ENCODE measurements at places on chromosomes 16 and 17.

- peak; percentile 87 for DNase-seq
Observed at GRCh38 chr17:29709866-29710519, 87.3 kb upstream of the CORO6 start.

GRCh38 chr16:47016700-47017133, 43.2 kb upstream of the DNAJA2 start:
- DNase-seq: no peak

GRCh38 chr17:74746376-74746775, 2.1 kb upstream of the NHERF1 start:
- no peak for DNase-seq

- no peak for DNase-seq
Observed at GRCh38 chr17:12459736-12460135, 206.0 kb upstream of the MYOCD start.

- no peak for DNase-seq
Observed at GRCh38 chr17:29136998-29137730, 43.0 kb downstream of the MYO18A start.

DNA sequence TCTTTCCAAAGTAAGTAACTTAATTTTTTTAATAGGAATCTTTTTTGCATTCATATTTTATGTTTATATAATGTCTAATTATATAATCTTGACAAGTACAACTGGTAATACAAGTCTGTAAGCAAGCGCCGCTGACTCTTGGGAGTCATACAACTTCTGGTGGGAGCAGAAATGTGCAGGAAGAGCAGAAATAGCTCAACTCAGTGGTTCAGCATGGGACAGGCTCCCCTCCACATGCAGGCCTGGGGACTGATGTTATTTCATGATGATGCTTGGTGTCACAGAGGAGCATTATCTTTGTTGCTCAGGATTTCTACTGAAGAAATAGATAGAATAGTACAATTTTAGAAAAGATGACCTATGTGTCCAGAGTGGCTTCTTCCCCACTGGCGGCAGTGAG, 10.7 kb downstream of the UQCRC2 start:
- no peak for DNase-seq

DNA sequence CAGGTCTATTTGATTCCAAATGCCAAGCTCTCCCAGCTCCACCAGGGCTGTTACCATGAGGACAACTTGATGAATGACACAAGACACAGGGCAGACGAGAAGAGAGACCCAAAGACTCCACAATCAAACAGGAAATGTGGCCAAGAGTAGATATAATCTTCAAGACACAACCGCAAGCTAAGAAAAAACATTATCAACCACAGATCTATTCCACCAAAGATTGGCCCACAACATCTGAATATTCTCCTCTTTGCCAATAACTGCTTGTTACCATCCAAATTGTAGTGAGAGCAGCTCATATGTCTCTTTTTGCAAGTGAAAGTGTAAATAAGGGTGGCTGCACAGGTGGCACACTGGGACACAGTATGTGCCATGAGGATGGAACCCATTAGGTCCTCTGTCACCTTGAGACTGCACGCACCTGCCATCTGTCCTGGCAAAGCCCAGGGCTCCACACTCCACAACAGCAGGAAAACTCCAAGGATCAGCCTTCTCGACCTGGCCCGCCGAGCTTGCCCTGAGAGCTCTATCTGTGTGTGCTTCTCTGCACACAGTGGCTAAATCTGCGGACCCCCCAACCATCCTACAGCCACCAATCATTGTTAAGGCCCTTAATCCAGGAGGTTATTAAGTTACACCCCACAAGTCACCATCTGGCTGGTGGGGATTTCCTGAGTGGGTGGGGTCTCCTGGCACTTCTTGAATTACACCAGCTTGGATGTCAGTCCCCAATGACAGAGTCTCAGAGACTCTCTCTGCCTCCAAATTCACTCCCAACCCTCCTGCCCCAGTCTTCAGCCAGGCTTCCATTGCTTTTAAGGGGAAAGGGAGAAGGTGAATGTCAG, 50.5 kb downstream of the DYNLRB2 start:
- DNase-seq: no peak

GRCh38 chr16:85089525-85089924, 22.7 kb downstream of the CIBAR2 start:
- peak; percentile 22 for DNase-seq

GRCh38 chr17:49031965-49032928, 35.1 kb downstream of the IGF2BP1 start:
- DNase-seq: peak; percentile 66

DNA sequence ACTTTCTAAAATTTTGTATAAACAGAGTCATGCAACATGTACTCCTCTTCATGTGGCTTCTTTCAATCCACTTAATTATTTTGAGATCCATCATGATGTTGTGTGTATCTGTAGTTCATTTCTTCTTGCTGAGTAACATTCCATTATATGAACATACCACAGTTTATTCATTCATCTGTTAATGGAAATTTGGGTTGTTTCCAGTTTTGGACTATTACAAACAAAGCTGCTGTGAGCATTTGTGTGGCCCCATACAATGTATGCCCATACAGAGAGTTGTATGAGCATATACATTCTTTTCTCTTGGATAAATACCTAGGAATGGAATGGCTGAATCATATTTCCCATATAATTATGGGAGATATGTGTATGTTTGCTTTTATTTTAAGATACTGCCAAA, 85.6 kb downstream of the CLEC16A start:
- no peak for DNase-seq

GRCh38 chr17:38942696-38943334, 17.4 kb downstream of the LASP1NB start:
- DNase-seq: no peak

DNA sequence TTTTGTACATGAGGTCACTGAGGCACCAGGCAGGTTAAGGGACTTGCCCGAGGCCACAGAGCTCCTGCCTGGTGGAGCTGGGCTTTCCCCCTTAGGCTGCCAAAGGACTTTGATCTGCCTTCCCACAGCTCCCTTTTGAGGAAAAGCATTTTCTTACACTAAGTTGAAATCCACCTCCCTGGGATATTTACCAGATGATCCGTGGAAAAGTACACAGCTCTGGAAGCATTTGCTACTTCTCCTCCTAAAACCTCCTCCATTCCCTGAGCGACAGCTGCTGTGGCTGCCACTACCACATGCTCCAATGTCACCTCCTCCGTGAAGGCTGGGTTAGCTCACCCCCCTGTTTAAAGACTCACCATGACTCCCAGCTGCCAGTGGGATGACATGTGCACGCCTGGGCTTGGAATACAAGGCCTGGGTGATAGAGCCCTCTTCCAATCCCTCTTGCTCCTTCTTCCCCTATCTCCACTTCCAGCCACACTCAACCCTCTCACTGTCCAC, 1.2 kb upstream of the MPRIP start:
- no peak for DNase-seq

GRCh38 chr17:4173781-4174180, 30.8 kb downstream of the CYB5D2 start:
- no peak for DNase-seq

GRCh38 chr16:76818606-76819181, 372.3 kb upstream of the MON1B start:
- DNase-seq: no peak

DNA sequence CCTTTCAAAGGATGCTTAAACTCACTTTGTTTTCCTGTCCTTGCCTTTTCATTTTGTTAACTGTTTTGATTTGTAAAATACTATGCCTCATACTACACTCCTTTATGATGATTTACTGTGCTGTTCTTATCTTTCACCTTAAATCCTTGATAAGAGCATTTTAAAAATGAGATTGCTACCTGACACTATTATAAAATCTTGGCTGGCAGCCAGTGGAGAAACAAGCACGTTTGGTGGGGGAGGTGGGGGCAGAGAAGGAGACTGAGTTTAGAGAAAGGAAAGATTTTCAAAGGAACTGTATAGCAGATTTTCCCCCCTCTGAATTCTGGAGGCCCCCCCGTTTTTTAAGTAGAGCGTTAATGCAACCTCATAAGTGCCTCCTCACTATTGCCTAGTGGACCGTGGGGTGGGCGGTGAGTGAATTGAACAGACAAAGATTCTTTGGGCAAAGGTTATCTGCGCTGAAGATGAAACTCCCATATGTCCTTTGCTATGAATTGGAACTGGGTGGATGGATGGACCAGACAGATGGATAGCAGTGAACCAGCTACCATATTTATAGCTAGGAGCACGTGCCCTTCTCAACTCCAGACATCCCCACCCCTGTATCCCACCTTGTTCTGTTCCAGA, 200.2 kb downstream of the CCDC182 start:
- no peak for DNase-seq

DNA sequence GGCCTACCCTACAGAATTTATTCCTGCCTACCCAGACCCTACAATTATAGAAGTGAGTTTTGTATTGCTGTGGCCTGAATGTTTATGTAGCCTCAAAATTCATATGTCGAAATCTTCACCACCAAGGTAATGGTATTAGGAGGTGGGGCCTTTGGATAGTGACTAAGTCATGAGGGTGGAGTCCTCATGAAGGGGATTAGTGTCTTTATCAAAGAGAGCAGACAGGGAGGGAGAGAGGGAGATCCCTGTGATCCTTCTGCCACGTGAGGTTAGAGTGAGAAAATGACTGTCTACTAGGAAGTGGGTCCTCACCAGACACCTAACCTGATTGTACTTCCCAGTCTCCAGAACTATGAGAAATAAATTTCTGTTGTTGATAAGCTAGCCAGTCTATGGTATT, 981 bp upstream of the DUXB start:
- DNase-seq: no peak

DNA sequence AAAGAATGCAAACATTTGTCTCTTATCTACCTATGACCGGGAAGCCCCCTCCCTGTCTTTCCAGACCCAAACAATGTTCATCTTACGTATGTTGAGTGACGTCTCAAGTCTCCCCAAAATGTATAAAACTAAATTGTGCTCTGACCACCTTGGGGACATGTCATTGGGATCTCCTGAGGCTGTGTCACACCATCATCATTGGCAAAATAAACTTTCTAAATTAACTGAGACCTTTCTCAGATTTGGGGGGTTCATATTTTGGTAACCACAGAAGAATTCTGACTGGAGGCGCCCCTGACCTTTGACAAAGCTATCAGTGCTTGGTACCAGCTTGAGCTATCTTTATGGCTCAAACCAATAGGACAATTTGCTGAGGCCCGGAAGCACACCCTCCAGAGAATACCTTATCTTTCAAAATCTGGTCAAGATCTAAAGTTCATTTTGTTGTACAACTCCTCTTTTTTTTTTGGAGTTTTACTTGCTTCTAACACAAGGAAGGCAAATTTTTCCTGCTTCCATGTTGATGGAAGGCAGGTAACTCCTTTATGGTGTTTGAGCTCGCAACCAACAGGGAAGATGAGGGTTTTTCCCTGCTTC, 2.5 kb upstream of the LDHD start:
- DNase-seq: no peak

GRCh38 chr16:67719778-67720144, 645 bp upstream of the GFOD2 start:
- DNase-seq: peak; percentile 47

DNA sequence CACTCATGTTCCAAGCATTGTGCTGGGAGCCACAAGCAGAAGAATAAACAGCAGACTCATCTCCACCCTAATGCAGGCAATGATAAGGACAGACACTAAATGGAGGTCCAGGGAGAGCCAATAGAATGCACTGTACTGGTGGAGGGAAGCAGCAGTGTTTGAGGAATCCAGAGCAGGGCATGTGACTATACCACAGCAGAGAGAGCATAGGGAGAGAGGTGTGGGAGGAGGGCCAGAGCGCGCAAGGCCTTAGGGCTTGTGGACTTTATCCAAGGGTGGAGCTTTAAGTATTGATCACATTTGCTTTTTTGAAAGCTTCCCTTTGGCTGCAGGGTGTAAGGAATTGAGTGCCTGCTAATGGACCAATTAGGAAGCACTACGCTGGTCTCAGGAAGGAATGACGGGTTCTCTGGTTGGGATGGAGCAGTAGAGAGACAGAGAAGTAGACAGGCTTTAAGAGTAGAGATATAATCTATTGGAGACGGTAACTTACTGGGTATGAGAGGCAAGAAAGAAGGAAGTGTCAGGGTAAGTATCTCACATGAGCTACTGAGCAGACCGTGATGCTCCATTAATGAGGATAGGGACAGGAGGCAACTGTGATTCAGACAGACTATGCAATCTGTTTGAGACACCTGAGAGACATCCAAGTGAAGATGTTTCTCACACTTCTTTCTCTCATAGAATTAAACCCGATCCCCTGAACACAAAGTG, 82.2 kb downstream of the MYO1D start:
- DNase-seq: no peak

GRCh38 chr17:59432657-59433056, 101.2 kb downstream of the YPEL2 start:
- no peak for DNase-seq

GRCh38 chr16:48562475-48562874, 47.5 kb downstream of the N4BP1 start:
- DNase-seq: no peak

DNA sequence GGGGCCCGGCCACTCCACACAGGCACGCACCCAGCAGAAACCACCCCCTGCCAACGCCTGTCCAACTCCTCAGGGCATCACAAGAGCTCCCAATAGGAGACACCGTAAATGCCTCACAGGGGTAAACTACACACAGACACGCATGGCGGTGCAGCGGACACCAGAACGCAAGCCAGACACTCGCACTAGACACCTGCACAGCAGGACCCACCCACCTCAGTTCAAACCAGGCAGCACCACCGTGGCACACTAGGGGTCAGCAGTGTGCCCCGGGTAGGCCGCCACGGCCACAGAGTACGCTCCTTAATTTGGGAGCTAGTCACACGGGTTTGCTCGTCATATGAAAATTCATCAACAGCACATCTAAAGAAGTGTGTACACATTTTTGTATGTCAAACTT, 3.4 kb downstream of the SLC38A10 start:
- peak; percentile 48 for DNase-seq

DNA sequence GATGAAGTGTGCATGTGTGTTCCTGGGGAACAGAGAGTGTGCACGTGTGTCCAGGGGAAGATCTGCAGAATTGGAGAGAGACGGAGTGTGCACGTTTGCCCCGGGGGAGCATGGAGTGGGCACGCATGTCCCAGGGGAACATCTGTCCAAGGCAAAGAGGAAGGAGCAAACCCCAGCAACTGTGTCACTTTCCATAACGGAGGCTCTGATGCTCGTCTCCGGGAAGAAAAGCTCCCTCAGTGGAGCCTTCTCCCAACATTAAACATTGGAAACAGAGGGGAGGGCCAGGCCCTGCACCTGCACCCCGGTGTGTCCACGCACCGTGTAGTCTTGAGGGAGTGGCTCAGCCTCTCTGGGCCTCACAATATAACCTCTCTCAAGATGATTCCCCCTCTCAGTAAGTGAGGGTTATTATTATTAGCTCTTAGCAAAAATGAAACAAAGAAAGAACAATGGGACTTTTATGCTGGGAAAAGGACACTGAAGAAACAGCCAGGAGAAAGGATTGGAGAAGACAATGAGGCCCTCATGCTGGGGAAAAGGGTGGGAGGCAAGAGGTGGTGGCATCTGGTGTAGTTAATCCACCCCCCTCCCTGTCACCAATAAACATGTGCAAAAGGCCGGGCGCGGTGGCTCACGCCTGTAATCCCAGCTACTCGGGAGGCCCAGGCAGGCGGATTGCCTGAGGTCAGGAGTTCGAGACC, 7.6 kb downstream of the RAB40B start:
- DNase-seq: no peak

GRCh38 chr17:33905338-33905800, 349.7 kb upstream of the CCL2 start:
- no peak for DNase-seq

- DNase-seq: no peak
Observed at GRCh38 chr17:75552425-75553294, 27.2 kb downstream of the LLGL2 start.

GRCh38 chr16:54397190-54397835, 110.7 kb upstream of the IRX3 start:
- DNase-seq: no peak

Data from fibroblast of gingiva (primary cell).